Panc1 (cell line): ENCODE measurements at places on chromosomes 3 and 15.

DNA sequence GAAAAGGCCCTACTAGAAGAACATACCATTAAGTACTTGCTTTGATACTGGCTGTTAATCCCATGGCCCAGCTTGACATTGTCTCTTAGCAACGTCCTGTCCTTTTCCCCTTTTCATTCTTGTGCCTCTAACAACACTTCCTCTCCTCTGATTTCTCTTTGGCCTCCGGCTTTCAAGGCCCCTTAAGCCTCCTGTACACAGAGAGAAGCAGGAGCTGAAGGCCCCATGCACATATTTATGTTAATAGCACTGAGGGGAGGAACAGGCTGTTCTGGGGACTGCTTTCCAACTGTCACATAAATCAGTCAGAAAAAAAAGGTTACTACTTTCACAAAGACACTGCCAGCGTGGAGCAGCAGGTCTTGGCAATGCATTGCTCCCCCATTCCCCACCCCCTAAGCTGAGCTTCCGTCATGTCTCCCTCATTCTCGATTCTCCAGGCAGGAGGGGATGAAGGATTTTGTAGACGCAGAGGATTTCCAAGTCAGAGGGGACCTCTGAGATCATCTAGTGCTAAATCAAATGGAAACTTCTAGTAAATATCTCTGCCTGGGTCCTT is 257.4 kb upstream of the ADAMTS9 start:
- DNase-seq: no peak

DNA sequence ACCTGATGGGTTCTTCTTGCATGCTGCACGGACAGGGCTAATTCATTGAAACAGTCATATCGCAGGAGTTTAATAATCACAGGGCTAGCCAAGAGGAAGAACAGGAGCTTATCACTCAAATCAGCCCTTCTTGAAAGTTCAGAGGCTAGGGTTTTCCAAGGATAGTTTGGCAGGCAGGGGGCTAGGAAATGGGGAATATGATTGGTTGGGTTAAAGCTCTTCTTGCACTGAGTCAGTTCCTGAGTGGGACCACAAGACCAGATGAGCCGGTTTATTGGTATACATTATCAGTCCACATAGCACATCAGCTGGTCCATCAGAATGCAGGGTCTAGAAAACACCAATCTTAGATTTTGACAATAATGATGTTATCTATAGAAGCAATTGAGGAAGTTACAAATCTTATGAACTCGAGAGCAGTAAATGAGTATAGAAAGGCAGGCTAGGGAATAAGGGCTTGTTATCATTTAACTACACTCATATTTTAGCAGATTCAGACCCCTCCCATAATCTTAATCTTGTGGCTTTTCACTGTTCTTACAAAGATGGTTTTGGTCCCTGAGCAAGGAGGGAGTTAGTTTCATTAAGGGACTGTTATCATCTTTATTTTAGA is 58.1 kb upstream of the SLC25A36 start:
- DNase-seq: no peak

GRCh38 chr15:101288905-101289513 is 6.0 kb downstream of the SNRPA1 start:
- no peak for DNase-seq

GRCh38 chr3:48651771-48652170 is 10.9 kb downstream of the CELSR3 start:
- DNase-seq: no peak

- no peak for DNase-seq
Observed at GRCh38 chr3:177308911-177309310, 111.6 kb upstream of the TBL1XR1 start.

DNA sequence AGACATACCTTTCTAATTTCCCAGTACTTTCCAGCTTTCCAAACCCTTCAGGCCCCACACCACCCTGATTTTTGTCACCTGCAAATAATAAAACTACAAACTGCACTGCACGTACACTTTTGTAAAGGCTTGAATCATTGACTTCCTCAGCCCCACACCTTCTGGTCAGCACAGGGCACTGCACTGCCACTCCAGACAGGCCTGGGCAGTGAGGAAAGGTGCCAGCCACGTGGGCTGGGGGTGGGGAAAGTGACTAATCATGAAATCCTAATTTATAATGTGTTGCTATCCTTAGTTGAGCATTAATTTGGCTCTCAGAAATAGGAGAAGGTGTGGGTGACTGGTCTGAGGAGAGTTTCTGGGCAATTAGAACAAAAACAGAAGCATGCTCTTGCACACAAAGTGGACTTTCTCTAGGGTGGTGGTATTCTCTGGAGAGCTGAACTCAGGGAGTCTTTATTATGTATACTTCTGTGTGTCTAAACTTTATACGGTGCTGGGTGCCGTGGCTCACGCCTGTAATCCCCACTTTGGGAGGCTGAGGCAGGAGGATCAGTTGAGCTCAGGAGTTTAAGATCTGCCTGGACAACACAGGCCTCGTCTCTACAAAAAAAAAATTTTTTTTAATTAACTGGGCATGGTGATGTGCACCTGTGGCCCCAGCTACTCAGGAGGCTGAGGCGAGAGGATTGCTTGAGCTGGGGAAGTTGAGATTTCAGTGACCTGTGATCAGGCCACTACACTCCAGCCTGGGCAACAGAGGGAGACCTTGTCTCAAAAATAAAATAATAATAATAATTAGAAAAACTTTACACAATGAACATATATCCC is 58.2 kb upstream of the FLNB start:
- DNase-seq: no peak

DNA sequence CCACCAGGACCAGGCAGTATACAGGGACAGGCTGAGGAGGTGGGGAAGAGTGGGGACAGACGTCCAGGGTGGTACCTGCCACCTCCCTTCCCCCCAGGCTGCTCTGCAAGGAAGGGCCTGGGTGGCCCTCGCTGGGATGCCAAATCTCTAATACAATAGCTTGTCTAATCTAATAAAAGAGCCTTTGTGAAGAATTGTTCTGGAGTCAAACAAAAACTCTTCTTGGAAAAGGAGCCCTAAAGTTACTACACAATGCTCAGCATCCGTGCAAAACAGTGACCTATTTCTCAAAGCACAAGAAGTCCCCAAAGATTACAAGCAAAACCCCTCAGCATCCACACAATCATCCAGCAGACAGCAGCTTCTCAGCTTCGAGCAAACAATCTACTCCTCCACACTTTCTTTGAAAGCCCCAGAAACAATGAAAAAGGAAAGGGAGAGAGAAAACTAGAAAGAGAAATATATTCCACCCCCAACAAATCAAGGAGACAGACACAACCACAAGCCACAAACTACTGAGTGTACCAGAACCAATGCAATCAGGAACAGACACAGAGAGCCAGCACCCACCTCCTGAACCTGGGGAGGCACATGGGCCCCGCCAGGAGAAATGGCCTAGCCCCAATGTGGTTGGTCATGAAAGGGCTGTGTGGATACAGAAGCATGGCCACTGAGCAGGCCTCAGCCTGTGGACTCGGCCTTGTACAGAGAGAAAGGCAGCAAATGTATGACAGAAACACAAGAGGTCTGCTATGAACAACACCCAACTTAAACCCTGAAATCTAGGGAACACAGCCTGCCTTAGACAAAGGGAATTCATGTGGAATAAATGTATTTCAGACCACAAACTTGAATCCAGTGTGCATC is 177.1 kb upstream of the CHRNA7 start:
- no peak for DNase-seq

DNA sequence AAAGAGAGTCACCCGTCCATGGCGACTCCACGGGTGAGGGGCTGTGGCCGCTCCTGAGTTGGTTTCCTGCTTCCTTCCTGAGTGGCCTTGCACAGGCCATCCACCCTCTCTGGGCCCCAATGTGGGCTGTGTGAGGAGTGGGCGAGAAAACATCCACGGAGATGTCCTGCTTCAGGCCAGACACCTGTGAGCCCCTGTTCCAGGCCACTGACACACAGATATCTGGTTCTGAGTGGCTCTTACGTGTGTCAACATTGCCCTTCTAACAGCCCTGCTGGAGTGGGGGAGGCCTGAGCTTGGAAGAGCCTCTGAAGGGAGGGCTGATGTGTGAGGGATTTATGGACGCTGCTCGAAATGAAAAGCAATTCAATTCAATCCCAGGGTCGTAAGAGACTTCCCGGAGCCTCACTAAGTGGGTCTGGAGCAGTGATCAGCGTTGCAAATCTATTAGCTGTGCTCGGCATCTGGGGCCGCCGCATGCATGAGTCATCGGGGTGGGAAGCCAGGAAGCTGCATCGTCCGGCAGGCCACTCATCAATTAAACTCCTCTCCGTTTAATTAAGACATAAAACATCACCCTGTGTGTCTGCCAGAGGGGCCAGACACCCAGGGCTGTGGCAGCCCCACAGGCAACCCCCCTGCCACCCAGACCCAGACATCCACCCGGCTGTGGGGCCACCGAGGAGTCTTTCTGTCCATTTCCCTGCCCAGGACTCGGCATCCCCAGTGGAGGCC is 20.0 kb upstream of the PRR23E start:
- no peak for DNase-seq

DNA sequence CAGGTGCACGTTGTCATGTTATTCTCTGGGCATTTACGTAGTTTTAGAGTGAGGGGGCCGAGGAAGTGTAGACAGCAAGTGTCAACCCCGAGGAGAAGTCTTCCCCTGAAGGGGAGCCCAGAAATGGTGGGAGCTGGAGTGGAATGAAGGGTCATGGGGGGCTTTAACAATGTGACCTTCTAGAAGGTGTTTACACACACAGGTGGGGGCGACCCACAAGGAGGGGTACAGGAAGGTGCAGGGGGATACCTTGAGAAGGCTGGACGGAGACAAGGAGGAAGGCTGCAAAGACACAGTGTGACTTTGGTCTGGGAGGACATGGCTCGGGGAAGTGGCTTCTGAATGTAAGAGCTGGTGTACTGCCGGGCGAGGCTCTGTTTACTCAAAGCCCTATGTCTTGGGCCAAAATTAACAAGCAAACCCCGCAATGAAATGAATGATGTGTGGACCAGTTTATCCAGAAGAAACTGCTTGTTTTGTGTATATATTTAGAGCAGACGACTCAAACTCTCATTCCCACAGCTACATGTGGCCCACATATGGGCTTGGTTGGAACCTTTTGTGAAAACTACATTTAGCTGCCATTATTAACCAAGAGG is 18.7 kb downstream of the TRPM1 start:
- no peak for DNase-seq

DNA sequence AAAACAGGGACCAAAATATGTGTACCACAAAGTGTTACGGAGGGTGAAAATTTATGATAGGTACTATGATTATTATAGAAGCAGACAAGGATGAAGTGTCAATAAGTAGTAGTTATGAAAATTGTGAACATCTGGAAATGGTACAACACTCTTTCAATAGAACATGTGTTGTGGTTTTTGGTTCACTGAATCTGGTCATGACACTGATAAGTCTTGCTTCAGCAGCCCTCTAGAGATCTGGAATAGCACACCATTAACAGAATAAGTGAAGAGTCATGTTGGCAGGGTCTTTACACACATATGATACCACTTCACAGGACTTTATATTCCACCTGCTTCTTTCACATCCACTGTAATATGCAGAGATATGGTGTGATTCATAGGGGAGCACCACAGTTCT is 985.2 kb upstream of the SEMA6D start:
- no peak for DNase-seq

DNA sequence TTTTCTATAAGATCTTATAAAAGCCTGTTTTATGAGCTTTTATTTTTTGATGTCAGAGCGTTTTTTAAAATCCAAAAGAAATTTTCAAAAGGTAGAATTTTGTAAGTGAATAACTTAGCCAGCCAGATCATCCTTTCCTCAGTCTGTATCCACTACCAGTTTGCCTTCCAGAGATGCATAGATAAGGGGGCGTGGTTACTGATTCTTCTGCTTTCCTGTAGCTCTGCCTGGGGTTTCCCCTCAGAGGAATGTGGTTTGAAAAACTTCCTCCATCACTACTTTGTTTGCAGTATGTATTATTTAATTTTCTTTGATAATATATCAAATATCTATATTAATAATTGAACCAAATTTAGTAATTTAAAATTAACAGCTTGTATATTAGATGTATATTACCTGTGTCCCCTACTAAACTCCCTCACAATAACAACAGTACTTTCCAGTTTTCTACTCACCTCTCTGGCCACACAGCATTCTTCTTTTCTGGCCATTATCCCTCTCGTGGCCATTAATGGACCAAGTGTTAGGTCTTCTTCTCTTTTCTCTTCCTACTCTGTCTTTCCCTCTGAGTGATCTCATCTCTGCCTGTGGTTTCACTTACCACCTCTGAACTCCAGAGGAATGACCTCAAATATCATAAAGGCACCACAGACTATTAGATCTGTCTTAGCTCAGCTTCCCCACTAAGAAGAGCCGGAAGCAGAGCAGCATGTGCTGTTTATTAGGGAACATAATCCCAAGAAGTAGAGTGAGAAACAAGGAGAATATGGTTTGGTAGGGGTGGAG is 239.7 kb downstream of the UBE2E2 start:
- no peak for DNase-seq

DNA sequence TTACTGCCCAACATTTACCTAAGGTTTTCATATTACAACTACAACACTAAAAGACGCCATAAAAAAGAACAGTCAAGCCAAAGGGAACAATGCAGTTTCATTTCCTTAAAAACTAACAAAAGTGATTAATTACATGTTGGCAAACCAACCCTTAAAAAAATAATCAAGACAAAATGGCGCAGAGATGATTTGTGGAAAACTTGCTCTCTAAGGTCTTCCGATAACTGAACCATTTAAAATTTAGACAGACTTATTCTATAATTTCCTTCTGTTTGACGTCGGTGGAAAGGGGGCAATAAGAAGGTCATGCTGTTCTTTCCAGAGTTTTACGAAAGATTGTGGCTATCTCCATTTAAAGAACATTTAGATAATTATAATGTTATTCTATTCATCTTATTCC is 87.6 kb downstream of the RYK start:
- no peak for DNase-seq

DNA sequence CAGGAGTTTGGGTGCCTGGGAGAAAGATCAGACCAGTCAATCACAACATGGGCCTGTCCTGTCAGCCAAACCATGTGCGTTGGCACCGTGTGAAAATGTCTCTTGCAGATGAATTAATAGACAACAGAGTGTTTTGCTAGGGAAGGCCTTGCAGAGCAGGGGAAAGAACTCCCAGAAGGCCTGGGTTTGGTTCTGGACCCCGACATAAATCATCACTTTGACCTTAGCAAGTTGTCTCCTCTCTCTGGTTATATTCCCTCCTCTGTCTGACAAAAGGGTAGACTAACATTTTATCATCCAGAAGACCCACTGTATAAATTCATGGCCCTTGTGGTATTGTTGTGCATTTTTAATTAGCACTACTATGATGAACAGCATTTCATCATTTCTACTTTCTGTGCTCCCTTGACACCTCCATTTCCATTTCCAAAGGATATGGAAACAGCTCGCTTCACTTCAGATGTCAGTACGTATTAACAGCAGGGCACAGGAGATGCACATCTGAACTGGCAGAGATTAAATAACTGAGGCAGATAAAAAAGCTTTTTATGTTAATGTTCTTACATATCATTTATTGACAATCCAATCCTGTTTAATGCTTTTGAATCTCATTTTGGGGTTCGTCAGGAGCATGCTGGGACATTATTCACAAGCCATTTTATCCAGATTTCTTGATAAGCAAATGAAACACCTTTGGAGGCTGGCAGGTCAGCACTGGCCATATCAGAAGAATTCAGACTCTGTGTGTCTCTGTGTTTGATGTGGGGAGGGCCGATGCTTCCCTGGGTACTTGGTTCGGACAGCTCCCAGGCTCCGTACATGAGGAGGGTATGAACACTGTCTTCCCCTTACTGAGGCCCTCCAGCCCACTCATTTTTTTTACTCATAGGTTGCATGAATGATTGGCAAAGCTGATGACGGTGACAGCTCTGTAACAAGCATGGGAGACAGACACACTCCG is 28.2 kb upstream of the IL12A start:
- no peak for DNase-seq
